Tongue (tissue), 3 donors: ENCODE measurements at places on chromosomes 3 and 15. TPM values are rescaled to one million over a fixed set of nuclear protein-coding genes. Genes with fewer than 3 reads are reported as not detected.
A peak's percentile ranks its signal among the peaks of the same experiment; 100 is the strongest.

CORO2B gene
- 2.3 TPM for total RNA-seq

PAQR5 gene
- 0.92 TPM for total RNA-seq

AP4E1 gene
- total RNA-seq, result 14.2 TPM

ZCWPW2 gene
- 1.0 TPM for total RNA-seq

PDZRN3 gene
- 35.6 TPM for total RNA-seq

DNA sequence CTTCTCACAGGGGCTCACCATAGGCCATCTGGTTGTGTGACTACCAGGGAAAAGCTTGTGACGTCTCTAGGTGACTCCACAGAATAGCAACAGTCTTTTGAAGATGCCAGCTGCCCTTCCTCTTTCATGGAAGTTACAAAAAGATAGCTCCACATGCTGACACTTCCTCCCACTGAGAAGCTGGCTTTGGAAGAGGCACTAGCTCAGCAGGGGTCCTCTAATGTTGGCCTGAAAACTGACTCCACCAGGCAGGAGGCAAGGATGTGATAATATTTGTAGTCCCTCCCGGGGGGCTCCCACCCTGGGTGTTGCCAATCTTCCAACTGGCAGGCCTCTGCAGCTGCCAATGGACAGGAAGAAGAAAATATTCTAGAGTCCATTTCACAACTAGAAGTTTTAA lies 343.5 kb downstream of the NEK10 start:
- DNase-seq, result peak; percentile 11

DNA sequence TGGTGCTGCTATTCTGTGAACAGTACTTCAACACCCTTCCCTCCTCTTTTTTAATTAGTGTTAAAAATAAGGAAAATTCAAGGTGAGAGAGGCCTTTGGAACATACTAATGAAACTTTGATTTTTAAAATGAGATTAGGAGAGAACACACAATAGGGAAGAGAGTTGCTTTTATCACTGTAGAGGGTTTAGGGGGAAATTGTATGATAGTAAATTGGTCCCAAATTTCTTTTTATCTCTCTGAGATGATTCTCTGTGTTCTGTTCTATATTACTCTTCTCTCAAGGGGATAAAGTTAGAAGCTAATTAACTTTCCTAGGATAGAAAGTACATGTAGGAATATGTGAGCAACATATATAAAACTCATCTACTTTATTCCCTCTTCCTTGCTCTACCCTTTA lies 40.8 kb downstream of the ZFAND6 start:
- no peak for DNase-seq

GRCh38 chr15:57506422-57506821 lies 85.3 kb upstream of the MYZAP start:
- no peak for DNase-seq

GRCh38 chr15:101381671-101382212 lies 86.7 kb upstream of the SNRPA1 start:
- DNase-seq, result no peak

GRCh38 chr15:59528961-59529402 lies 82.6 kb upstream of the GCNT3 start:
- peak; percentile 94 for DNase-seq

DNA sequence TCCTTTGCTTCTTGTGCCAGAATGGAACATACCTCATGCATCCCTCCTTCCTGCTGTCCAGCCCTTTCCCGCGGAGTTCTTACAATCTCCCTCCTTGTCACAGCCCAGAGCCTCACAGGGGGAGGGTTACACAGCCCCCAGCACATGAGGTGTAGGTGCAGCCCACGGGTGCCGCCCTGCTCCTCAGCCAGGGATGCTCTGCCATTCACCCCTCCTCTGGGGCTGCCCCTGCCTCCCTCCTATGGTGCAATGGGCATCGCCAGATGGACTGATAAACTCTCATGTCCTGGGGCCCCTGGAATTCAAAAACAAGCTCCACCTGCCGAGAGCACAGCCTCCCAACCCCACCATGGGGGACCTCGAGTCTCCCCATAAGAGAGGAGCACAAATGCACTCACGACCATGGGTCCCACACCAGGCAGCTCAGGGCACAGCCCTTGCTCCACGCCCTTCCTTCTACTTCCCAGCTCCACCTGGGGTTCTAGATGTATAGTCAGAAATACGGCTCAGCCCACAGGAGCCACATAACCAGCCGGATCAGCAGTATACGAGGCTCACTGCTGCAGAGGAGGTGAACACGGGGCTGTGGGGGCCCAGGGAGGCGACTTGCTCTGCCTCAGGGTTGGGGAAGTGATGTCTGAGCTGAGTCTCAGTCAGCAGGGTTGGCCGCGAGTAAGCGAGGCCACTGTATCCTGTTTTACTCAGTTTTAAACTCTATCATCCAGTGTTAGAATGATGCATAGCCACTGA lies 269.7 kb upstream of the LYSMD4 start:
- DNase-seq, result no peak

DNA sequence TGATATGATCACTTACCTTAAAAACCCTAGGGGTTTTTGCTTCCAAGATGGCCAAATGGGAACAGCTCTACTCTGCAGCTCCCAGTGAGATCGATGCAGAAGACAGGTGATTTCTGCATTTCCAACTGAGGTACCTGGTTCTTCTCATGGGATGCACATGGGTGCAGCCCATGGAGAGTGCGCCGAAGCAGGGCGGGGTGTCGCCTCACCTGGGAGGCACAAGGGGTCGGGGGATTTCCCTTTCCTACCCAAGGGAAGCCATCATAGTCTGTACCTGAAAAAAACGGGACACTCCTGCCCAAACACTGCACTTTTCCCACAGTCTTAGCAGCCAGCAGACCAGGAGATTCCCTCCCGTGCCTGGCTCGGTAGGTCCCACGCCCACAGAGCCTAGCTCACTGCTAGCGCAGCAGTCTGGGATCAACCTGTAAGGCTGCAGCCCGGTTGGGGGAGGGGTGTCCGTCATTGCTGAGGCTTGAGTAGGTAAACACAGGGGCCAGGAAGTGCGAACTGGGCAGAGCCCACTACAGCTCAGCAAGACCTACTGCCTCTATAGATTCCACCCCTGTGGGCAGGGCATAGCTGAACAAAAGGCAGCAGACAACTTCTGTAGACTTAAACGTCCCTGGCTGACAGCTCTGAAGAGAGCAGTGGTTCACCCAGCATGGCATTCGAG lies 78.6 kb downstream of the CTNNB1 start:
- DNase-seq, result no peak

- no peak for DNase-seq
Observed at GRCh38 chr3:137360531-137361201, 402.9 kb downstream of the IL20RB start.
